ENCODE measurements at places on chromosomes 12 and 14.

DNA sequence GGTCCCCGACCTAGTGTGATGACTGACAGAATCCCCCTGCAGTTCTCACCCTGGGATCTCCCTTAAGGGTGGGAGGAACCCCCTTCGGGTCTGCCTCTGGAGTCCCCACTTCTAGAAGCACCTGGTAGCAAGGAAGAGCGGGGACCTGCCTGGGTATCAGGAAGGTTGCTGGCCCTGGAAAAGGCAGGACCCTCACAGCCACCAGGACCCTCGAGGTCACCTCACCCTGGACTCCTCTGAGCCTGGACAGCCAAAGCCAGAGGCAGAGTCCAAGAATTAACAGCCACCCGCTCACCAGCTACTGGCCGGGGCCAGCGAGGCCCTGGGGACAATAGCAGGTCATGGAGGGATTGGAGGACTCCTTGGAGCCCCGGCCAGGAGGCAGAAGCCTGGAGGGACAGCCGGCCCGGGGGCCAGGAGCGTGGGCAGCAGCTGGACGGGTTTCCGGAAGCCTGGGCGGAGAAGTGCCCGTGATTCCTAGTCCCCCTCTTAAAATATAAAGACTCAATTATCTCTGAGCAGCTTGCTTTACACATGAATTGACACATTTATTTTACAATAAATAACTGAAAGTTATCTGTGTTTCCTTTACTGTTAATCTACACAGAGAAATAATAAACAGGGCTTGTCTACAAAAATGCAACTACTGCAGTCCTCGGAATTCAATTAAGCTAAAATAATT is 17.5 kb downstream of the BCL11B start:
- DNase-seq = no peak

- DNase-seq = no peak
Measured at GRCh38 chr12:104468371-104468770, 11.6 kb downstream of the CHST11 start.

DNA sequence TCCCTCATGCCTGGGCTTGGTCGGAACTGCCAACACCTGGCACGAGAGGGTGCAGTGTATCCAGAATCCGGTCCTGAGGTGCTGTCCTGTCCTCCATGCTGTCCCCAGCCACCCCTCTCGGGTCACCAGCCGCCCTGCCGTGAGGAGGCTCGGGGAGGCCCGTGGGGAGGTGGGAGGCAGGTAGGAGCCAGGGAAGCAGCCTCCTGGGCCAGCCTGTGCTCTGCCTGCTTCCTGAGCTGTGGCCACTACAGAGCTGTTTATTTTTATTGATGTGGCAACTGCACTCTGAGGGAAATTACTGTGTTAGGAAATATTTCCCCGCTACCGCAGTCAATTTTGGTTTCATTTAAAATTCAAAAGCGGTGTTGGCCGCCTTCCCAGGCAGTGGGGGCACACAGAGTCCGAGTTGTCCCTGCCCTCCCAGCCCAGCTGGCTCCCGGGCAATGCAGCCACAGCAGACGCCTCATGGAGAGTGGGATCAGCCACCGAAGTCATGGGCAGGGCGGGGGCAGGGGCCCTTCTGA is 18.3 kb downstream of the NOC4L start:
- DNase-seq = peak; percentile 80

GRCh38 chr12:113845900-113846674 is 120.0 kb downstream of the RBM19 start:
- DNase-seq = no peak

DNA sequence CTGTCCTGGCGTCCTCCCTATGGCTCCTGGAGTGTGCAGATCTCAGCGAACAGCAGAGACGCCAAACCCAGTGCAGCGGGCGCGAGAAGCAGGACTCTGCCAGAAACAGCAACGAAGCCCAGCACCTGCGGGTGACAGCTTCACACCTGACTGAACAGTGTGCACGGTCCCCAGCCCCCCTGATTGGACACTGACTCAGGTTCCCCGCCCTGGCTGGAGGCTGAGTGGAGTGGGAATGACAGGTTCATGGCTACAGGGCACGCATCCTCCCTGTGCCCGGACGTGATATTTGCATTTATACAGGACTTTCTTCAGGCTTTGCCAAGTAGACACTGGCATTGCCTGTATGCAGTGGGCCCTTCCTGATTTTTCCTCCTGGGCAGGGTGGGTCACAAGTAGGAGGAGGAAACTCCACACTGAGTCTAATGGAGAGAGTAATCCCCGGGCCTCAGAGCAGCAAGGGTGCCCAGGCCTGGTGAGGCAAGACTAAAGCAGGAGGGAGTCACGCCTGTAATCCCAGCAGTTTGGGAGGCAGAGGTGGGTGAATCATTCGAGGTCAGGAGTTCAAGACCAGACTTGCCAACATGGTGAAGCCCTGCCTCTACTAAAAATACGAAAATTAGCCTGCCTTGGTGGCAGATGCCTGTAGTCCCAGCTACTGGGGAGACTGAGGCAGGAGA is 71.6 kb downstream of the ASCL4 start:
- DNase-seq = no peak

- DNase-seq = no peak
Measured at GRCh38 chr14:80872645-80873044, 68.9 kb downstream of the CEP128 start.

GRCh38 chr12:128513831-128514230 is 246.9 kb downstream of the TMEM132C start:
- DNase-seq = no peak

DNA sequence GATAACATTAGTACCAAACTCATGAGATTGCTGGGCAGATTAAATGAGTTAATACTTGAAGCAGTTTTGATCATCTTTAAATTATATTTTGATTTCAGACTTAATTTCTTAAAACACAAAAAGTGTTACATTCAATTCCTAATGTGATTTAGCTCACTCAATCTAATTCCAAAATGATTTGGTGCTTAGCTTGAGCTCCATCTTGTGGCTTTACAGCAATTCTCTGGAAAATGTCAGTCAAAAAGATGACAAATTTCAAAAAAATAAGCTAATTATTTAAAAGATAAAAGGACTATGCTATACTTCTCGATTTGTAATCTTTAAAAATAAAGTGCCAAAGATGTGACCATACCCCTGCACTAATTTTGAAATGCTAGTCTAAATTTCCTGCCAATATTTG is 10.1 kb downstream of the LLPH start:
- DNase-seq = no peak

GRCh38 chr12:77299910-77300669 is 234.7 kb upstream of the E2F7 start:
- DNase-seq = peak; percentile 60

DNA sequence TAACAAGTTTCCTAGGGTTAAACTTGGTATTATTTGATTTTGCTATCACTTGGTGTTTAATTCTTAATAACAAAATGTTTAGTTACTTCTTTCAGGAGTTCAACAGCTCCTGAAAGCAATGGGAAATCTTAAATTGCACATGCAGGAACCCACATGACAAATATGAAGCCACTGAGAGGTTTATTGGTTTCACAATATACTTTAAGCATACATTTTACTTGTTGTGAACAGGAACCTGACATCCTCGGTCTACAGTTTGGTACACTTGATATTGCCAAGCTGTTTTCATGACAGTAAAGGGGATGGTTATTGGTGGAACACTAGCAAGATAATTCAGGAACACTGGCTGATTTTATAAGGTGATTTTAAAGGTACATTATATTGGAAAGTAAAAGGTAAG is 46.2 kb downstream of the SLC38A1 start:
- DNase-seq = no peak

DNA sequence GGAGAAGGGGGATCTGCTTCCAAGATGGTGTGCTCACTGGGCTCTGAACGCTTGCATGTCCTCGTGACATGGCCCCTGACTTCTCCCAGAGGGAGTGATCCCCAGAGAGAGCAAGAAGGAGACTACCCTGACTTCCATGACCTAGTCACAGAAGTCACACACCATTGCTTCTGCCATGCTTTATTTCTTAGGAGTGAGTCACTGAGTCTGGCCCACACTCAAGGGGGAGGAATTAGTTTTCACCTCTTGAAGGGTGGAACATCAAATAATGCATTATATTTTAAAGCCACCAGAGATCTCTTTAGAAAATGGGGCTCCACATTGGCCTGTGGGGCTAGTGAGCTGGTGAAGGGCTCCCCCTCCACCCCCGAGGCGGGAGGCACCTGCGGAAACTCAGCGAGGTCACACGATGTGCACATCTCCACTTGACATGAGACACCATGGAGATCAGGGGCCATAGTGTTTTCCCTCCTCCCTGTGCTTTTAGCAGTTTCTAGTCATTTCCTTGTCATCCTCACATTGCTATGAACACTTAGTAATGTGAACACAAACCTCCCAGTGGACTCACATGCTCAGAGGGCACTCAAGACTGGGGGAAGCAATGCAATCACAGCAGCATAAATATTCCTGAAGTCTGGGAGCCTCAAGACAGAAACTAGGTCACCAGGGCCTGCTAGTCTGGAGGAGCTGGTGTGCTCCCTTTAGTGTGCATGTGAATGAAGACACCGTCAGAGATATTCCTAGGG is 87.4 kb upstream of the FZD10 start:
- DNase-seq = no peak

GRCh38 chr14:32560209-32560857 is 231.2 kb downstream of the AKAP6 start:
- DNase-seq = peak; percentile 79

- no peak for DNase-seq
Measured at GRCh38 chr12:32211066-32211899, 104.6 kb downstream of the BICD1 start.

GRCh38 chr14:72730468-72730867 is 163.4 kb downstream of the DPF3 start:
- no peak for DNase-seq

GRCh38 chr14:22613106-22613695 is 15.1 kb downstream of the ABHD4 start:
- no peak for DNase-seq

GRCh38 chr12:40171501-40171900 is 53.3 kb upstream of the LRRK2 start:
- no peak for DNase-seq

DNA sequence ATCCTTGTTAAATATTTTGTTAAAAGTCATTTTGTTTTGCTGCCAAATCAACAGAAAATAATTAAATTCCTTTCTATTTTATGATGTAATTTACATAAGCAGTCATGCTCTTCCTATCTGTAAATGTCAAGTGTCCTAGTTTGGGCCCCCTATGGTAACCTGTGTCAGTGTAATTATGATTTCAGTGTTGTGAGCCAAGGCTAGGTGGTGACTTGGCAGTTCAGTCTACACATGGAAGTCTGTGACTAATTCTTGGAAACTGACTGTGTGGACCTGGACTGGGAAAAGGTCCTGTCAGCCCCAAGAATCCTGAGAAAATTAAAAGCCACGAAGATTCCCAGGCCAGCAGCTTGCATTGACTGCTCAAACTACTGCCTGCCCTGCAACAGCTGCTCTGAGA is 371.0 kb downstream of the FUT8 start:
- no peak for DNase-seq

- DNase-seq = peak; percentile 71
Measured at GRCh38 chr12:46650688-46651087, 175.1 kb downstream of the SLC38A4 start.

DNA sequence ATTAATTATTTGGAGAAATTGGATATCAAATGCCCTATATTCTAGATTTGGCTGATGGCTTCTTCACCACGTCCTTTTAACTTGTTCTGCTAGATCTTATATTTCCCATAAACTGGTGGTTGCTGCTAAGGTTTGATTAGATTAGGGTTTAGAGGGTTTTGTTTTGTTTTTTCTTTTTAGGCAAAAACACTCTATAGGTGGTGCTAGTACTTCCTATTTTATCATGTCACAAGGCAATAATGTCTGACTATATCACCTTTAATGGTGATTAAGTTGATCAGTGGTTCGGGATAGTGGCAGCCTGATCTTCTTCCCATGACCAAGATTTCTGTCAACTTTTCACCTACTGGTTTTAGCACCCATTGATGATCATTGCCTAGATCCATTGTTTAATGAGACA is 455.1 kb downstream of the RAD51B start:
- DNase-seq = no peak

DNA sequence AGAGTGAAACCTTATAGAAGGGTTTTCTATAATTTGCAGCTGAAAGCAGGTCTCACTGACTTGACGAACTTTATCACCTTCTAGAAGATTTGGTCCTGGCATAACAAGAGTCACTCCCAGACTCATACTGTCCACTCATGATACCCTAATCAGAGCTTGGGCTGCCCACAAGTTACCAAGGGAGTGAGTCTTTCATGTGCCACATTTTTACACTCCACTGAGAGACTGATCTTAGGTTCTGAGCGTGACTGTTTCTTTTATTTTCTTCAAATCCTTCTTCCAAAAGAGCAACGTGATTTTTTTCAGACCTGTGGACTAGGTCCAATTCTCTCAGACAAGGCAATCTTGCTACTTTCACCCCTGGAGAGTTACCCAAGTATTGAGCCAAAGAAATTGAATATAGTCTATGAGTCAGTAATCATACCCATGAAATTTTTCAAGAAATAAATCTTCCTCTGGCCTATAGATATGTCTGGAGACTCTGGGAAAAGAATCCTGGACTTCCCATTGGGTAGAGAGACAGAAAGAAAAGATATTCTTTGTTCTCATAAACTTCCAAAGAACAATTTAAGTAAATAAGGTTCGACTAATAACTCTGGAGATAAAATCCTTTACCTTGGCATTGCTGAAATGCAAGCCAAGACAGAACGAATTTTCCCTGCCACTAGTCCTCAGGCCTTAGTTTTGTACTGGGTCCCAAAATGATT is 26.9 kb downstream of the SIX1 start:
- no peak for DNase-seq

DNA sequence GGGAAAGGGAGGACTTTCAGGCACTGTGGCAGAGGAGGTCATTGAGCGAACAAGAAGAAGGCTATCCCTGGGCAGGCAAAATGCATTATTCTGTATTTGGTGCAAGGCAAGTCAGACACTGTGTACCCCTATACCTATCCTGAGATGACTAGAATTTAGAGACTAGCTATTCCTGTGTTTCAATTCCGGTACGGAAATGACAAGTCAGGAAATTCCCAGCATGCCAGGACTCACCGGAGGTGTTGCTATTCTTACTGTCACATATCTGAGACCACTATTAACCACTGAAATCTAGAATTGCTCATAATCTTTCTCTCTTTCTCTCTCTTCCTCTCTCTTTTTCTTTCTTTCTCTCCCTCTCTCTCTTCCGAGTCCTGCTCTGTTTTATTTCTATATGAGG is 297.1 kb downstream of the PDZRN4 start:
- no peak for DNase-seq

- no peak for DNase-seq
Measured at GRCh38 chr14:76920331-76921087, 94.3 kb downstream of the LRRC74A start.

GRCh38 chr12:41684997-41685396 is 459.7 kb downstream of the GXYLT1 start:
- no peak for DNase-seq

GRCh38 chr12:124464062-124464461 is 103.3 kb downstream of the NCOR2 start:
- no peak for DNase-seq

DNA sequence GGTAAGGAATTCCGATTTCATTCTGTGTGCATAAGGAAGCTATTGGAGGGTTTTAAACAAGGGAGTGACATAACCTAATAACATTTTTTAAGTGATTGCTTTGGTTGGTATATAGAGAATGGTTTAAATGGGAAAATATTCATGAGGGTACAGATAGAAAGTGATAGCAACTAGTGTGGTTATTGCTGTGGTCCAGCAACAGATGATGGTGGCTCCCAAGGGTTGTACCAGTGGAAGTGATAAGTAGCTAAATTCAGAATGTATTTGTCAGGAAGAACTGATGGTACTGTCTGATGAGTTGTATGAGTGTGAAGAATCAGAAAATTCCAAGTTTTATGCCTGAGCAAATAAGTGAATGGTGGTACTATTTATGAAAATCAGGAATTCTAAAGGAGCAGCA is 2.6 kb upstream of the CNOT2 start:
- no peak for DNase-seq

- no peak for DNase-seq
Measured at GRCh38 chr14:101925152-101925551, 39.2 kb upstream of the DYNC1H1 start.

- DNase-seq = no peak
Measured at GRCh38 chr12:82896979-82897378, 210.3 kb downstream of the TMTC2 start.
